ENCODE measurements at places on chromosomes 2 and 18. TPM values are rescaled to one million over a fixed set of nuclear protein-coding genes. Genes with fewer than 3 reads are reported as not detected.

DNA sequence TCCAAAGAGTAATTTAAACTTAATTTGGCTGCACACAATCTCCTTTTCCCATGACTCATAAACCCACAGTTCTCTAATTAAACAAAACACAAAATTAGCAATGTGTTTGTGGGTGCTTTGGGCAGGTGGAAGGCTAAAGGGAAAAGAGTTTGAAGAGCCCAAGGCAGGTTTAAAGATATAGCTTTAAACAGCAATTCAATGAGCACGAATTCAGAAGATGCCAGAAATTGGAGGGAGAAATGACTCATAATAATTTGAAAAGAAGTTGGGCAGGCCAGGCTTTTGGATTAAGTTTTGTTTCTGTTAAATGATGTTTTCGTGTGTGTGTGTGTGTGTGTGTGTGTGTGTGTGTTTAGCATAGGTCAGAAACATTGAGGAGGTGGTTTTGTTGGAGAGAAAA lies 594.8 kb upstream of the ZEB2 start:
- no peaks in the 10 kb centered on the region for H3K36me3 ChIP-seq
- DNase-seq = no peak
- no peaks in the 10 kb centered on the region for H3K27me3 ChIP-seq
- no peak overlapping the region for H3K4me3 ChIP-seq
- H3K4me1 ChIP-seq = no peaks in the 10 kb centered on the region

- H3K4me3 ChIP-seq = no peak overlapping the region
- peaks cover 10% of the 10 kb centered on the region for H3K4me1 ChIP-seq
- no peaks in the 10 kb centered on the region for H3K36me3 ChIP-seq
- peaks cover 14% of the 10 kb centered on the region for H3K27me3 ChIP-seq
- no peak for DNase-seq
- peak overlapping the region; percentile 47 for H3K27ac ChIP-seq
These were observed 62.9 kb upstream of the SERPINE2 start for GRCh38 chr2:224101820-224102630.

DNA sequence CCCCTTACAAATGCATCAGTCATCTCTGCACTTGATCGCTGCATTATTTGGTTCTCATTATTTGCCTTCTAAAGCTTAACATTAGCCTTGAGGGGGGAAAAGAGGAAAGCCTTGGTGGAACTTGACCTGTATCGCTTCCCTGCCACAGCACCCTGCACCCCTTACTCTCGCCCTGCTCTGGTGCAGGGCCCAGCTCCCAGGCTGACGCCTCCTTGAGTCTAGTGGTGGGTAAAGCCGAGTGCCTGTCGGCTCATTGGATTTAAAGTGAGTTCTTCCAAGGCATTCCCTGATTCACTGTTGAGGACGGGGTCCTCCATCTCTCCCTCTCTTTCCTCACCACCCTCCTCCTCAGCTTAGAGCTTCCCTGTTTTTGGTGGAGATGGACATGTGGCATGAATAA lies 145.0 kb upstream of the GYPC start:
- H3K4me1 ChIP-seq = no peaks in the 10 kb centered on the region
- no peak for DNase-seq
- no peak overlapping the region for H3K27ac ChIP-seq
- no peaks in the 10 kb centered on the region for H3K27me3 ChIP-seq

DNA sequence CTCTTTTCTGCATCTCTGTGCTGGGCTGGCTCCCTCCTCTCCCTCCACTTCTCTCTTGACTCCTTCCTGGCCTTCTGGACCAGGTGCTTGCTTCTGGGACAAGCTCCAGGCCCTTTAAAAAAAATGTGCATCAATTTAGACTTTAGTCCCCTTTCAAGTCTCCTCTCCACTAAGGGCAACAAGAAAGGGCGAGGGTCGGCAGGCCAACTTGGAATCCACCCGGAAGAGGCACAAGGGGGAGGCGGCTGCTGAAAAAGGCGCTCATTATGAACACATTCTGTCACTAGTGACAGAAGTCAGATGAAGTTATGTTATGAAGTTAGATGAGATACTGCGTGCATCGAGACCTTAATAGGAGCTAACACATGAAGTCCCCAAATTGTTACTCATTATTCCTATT lies 13.6 kb upstream of the RHOB start:
- no peak overlapping the region for H3K4me3 ChIP-seq
- H3K4me1 ChIP-seq = peaks cover 13% of the 10 kb centered on the region
- no peak overlapping the region for H3K27ac ChIP-seq
- H3K36me3 ChIP-seq = no peaks in the 10 kb centered on the region
- H3K27me3 ChIP-seq = peaks cover 24% of the 10 kb centered on the region
- no peak for DNase-seq

GRCh38 chr2:51516667-51517066 lies 484.7 kb upstream of the NRXN1 start:
- no peak overlapping the region for H3K27ac ChIP-seq
- DNase-seq = no peak
- H3K36me3 ChIP-seq = no peaks in the 10 kb centered on the region
- H3K27me3 ChIP-seq = no peaks in the 10 kb centered on the region

- peaks cover 10% of the 10 kb centered on the region for H3K36me3 ChIP-seq
- H3K4me1 ChIP-seq = no peaks in the 10 kb centered on the region
- H3K27ac ChIP-seq = peak overlapping the region; percentile 48
- DNase-seq = no peak
- H3K4me3 ChIP-seq = no peak overlapping the region
- H3K27me3 ChIP-seq = no peaks in the 10 kb centered on the region
These were observed 33.8 kb downstream of the SMC6 start for GRCh38 chr2:17719562-17720371.

GRCh38 chr18:63145851-63146555 lies 173.6 kb downstream of the BCL2 start:
- H3K27me3 ChIP-seq = no peaks in the 10 kb centered on the region
- peak overlapping the region; percentile 66 for H3K27ac ChIP-seq
- H3K4me3 ChIP-seq = no peak overlapping the region
- peaks cover 18% of the 10 kb centered on the region for H3K36me3 ChIP-seq
- DNase-seq = no peak
- peaks cover 64% of the 10 kb centered on the region for H3K4me1 ChIP-seq

GRCh38 chr2:152611458-152612231 lies 105.6 kb downstream of the PRPF40A start:
- H3K4me3 ChIP-seq = no peak overlapping the region
- no peak overlapping the region for H3K27ac ChIP-seq
- H3K36me3 ChIP-seq = no peaks in the 10 kb centered on the region
- H3K27me3 ChIP-seq = no peaks in the 10 kb centered on the region
- no peak for DNase-seq

- DNase-seq = no peak
- H3K4me3 ChIP-seq = no peak overlapping the region
- H3K4me1 ChIP-seq = peaks cover 5% of the 10 kb centered on the region
- no peaks in the 10 kb centered on the region for H3K36me3 ChIP-seq
- H3K27ac ChIP-seq = no peak overlapping the region
These were observed 314.9 kb upstream of the NRP2 start for GRCh38 chr2:205367331-205367935.

GRCh38 chr2:28463211-28463816 lies 32.5 kb upstream of the PLB1 start:
- peaks cover 14% of the 10 kb centered on the region for H3K36me3 ChIP-seq
- H3K4me3 ChIP-seq = no peak overlapping the region
- no peak for DNase-seq
- H3K27me3 ChIP-seq = peaks cover 17% of the 10 kb centered on the region
- no peak overlapping the region for H3K27ac ChIP-seq
- peaks cover 31% of the 10 kb centered on the region for H3K4me1 ChIP-seq

DNA sequence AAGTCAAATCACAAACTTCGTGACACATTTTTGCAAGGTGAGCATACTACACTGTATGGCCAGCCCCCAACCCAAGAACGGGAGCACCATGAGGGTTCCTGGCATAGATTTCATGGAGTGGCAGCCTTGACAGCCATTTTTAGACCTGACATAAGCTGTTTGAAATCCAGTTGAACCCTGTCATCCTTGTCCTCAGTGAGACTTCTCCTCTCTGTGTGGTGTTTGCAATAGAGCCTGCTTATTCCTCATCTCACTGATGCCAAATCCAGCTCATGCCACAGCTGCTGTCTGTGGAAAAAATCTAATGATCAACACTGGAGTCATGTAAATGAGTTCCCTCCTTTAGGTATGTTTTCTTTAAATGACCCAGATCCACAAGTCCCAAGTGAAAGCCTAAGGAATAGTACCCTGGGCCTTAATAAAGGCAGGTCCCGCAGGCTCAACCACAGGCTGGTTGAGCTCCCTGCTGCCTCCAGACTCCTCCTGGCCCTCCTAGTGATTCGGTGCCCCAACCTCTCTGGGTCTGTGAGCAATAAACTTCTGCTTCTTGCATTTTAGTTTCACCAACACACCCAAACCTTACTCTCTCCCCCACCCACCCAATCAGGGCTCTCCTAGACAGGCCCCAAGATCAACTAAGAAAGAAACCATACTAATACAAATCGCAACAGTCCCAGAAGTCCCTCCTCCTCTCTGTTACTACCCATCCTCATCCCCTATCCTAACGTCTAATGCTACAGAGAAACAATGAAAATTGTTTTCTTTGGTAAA lies 8.4 kb upstream of the CREG2 start:
- peak overlapping the region; percentile 44 for H3K4me3 ChIP-seq
- DNase-seq = no peak
- H3K36me3 ChIP-seq = peaks cover 2% of the 10 kb centered on the region
- H3K27me3 ChIP-seq = peaks cover 43% of the 10 kb centered on the region
- no peak overlapping the region for H3K27ac ChIP-seq

DNA sequence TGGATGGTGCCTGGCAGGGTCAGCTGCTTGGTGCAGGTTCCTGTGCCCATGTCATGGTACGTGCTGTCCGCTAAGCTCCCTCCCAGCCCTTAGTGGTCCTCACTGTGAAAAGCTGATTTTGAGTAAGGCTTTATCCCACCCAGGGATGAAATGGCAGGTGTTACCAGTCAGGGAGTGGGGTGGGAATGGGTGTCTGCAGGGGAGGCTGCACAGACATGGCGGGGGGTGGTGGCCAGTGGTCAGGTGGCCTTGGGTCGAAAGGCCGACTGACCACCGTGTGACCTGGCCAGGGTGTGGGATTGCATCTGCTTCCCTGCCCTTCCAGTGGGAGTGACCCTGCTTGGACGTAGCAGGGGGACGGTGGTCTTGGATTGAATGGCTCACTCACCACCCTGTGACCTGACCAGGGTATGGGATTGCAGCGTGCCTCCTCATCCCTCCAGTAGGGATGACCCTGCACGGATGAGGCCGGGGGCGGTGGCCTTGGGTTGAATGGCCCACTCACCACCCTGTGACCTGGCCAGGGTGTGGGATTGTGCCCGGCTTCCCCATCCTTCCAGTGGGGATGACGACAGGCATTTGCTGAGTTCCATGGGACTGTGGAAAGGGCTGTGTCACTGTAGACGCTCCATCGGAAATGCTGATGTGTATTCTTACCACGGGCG lies 29.8 kb downstream of the AGAP1 start:
- H3K27ac ChIP-seq = no peak overlapping the region
- peaks cover 4% of the 10 kb centered on the region for H3K27me3 ChIP-seq
- H3K4me1 ChIP-seq = no peaks in the 10 kb centered on the region
- no peak overlapping the region for H3K4me3 ChIP-seq
- DNase-seq = no peak
- no peaks in the 10 kb centered on the region for H3K36me3 ChIP-seq

DNA sequence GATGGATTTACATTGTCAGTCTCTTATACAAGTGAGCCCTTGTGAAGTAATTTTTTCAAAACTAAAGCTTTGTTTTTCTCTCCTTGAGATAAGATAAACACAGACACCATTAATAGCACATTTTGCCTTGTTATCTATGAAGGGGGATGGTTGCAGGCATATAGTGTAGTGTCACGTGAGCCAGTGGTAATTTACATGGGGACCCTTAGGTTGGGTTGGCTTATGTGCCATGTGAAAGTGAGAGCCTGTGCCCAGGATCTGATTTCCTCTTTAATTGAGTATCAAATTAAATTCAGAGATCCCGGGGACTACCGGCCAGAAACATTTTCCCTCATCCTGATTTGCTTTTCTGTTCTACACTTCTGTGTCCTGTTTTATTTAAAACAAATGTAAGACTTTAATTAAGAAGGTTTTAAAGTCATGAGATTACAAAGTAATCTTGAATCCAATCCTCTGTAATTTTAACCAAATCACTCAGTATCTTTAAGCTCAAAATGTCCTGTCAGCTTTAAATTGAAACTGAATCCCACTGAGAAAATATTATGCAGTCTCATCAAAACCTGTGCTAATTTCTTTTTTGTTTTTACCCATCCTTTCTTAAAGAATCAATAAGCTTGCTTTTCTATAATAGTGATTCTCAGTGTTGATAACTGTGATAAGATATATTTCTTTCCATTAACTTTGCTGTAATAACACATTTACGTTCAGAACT lies 63.8 kb downstream of the PTPRM start:
- H3K27me3 ChIP-seq = peaks cover 13% of the 10 kb centered on the region
- H3K27ac ChIP-seq = no peak overlapping the region
- DNase-seq = no peak
- H3K4me1 ChIP-seq = no peaks in the 10 kb centered on the region
- H3K4me3 ChIP-seq = no peak overlapping the region

DNA sequence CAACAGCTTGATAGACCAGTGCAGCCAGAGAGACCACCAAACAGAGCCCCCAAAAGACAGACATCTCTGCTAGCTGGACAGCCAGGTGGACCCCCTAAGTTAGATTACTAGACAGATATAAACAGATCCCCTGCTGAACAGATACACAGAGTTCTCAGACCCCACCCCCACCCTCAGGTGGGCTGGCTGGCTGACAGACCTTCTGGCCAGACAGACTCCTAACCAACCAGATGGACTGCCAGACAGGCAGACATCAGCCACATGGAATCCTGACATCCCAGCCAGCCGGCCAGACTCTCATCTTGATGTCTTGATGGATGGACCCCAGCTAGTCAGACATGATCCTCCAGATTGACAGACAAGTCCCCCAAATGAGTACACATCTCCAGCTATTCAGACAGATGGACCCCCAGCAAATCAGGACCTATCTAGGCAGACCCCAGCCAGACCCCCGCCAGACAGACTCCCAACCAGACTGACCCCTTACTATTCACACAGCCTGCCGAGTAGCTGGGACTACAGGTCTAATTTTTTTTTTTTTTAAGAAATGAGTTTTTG lies 18.0 kb downstream of the PTPN18 start:
- H3K36me3 ChIP-seq = peaks cover 28% of the 10 kb centered on the region

GRCh38 chr2:33015421-33016142 lies 68.8 kb downstream of the LTBP1 start:
- no peak overlapping the region for H3K4me3 ChIP-seq
- DNase-seq = no peak
- no peaks in the 10 kb centered on the region for H3K4me1 ChIP-seq
- peaks cover under 1% of the 10 kb centered on the region for H3K27me3 ChIP-seq

DNA sequence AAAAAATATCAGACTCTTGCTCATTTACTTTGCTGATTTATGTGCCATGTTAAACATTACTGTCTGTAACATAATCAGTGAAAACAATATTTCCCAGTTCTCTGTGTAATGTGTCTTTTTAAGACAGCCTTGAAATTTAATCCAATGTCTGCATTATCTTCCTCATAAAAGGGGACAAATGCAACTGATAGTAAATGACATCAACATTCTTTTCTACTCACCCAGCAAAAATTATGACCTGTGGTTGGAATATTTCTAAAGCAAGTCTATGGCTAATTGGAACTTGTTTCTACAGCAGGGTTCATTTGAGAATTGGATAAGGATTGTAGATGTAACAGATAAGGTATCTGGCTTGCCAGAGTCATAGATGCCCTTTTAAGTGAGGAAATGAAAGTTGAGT lies 34.8 kb downstream of the C1D start:
- no peak overlapping the region for H3K27ac ChIP-seq
- no peaks in the 10 kb centered on the region for H3K36me3 ChIP-seq
- DNase-seq = no peak
- peaks cover 9% of the 10 kb centered on the region for H3K27me3 ChIP-seq
- no peaks in the 10 kb centered on the region for H3K4me1 ChIP-seq
- H3K4me3 ChIP-seq = no peak overlapping the region

Gene HDLBP
- 272 TPM for total RNA-seq

Gene CHN1
- 5.3 TPM for total RNA-seq

Gene EPHA4
- total RNA-seq = 6.6 TPM

Gene EFR3B
- total RNA-seq = 0.93 TPM

Gene VIT
- total RNA-seq = not detected

Gene IMPACT
- total RNA-seq = 27.6 TPM

Gene ZNF396
- total RNA-seq = 2.5 TPM

Measured in activated T-cell treated with anti-CD3 and anti-CD28 coated beads, Interleukin-2, amount 50 U/mL, for 72 hours (primary cell).